CD4-positive, alpha-beta T cell treated with Interleukin-15 for 1 hour (primary cell): ENCODE measurements at places on chromosomes 7 and 10.
A peak's percentile ranks its signal among the peaks of the same experiment; 100 is the strongest.

DNA sequence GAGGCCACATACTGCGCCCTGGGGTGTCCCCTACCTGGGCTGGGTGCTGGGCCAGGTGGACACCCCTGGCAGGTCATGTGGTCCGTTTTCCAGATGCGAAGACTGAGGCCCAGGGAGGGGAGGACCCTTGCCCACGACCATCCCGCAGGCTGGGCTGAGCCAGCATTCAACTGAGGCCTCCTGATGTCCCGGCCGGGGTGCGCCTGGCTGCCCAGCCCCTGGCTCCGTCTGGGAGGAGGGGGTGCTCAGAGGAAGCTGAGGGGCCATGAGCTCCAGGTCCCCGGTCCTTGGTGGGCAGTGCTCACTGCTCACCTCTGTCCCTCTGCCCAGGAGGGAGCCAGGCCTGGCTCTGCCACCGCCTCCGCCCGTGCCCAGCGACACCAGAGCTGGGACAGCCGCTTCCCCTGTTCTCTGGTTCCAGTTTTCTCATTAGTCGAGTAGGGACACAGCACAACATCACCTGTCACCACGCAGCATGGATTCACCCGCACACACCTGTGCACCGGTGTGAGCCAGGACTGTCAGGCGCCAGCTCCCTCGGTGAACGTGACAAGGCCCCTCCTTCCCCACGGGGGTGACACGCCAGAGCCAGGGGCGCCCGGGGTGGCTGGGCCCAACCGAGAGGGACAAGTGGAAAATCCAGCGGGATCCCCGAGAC lies 139.7 kb downstream of the ELFN1 start:
- no peak for DNase-seq

DNA sequence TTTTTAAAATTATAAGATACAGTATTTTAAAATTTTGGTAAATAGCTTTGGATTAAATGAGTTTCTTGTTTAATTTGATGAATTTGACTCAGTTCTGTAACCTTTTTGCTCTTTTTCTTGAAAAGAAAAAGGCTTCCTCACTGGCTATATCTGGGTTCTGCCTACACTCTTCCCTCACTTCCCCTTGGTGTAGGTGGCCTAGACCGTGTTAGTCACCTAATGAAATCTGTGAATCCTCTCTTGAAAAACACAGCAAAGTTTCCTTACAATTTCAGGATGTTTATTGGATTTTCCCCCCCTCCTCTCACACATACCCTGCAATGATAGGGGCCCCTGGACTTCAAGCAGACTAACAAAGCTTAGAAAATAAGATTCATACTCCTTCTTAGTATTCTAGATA lies 231.6 kb downstream of the ADK start:
- no peak for DNase-seq

DNA sequence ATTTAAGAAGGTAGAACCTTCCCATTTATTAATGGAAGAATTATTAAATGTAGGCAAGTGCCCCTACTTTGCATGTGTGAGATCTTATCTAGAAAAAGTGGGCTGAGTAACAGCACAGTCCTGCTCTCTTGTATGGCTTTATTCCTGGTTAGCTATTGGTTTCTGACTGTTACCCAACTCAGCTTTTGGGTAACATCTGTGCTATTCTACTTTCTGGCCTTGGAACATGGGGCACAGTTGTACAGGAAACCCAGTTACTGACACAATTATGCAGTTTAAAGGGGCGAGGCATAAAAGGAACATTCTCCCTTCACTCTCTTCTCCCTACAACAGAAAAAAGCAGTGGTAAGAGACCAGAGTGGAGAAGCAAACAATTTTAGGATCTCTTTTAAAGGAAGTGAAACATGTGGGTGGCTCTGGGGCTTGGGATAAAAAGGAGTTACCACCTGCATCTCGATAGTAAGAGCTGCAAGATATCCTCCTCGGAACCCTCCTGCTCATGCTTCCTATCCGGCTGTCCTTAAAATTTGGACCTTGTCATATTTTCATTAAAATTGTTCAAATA lies 16.0 kb downstream of the NUDT5 start:
- no peak for DNase-seq

GRCh38 chr7:157276091-157276561 lies 60.7 kb upstream of the DNAJB6 start:
- DNase-seq, result no peak

- peak; percentile 59 for DNase-seq
Observed at GRCh38 chr7:142797391-142798377, 26.9 kb downstream of the PRSS2 start.

GRCh38 chr7:66335318-66335717 lies 130.2 kb downstream of the TPST1 start:
- no peak for DNase-seq

GRCh38 chr10:86955501-86956194 lies 1.8 kb downstream of the MMRN2 start:
- no peak for DNase-seq

DNA sequence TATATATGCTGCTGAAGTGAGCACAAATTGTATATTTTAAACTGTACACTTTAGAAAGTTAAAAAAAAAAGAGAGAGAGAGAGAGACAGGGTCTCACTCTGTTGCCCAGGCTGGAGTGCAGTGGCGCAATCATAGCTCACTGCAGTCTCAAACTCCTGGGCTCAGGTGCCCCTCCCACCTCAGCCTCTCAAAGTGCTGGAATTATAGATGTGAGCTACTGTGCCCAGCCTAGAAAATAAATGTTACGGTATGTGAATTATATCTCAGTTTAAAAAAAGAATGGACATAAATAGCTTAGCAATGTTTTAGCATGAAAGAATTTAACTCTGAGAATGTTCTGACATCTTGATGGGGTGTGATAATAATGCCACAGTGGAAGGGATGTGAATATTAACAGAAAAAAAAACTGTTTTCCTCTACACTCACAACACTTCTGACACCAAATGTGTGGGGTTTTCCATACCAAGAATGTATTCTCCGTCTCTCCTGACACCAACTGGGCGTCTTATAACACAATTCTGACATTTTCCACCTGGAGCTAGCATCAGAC lies 162.1 kb downstream of the PLCE1 start:
- no peak for DNase-seq

DNA sequence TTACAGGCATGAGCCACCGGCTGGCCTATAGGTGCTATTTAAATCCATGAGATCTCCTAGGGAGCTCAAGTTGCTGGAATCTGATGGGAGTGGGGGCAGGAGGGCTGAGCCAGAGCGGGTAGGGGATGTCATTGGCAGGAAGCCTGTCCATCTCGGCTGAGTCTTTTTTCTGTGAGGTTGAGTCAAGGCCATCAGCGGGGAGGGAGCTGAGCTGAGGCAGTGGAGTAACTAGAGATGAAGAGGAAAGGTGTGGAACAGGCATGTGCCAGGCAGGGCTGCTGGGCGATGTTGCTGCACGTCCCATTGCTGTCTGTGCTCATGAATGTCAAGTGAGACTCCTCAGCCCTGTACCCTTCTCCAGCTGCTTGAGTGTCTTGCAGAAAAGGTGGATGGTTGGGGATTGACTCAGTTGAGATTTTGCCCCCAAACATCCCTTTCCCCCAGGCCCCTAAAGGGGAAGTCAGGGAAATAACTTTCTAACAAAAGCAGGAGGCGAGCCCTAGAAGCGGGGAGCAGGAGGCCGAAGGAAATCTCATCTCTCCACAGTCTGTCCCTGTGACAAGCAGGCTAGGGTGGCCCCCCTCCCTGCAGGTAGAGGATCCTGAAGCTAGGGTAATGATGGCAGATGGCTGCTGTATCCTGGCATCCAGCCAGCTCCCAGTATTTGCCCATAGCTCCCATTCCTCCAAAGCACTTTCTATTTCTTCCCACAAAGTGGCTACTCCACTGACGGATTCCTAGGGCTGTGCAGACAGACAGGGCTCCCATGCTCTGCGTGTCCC lies 5.4 kb downstream of the ATP6V1F start:
- DNase-seq, result no peak

GRCh38 chr7:91082852-91083495 lies 181.3 kb upstream of the FZD1 start:
- no peak for DNase-seq

DNA sequence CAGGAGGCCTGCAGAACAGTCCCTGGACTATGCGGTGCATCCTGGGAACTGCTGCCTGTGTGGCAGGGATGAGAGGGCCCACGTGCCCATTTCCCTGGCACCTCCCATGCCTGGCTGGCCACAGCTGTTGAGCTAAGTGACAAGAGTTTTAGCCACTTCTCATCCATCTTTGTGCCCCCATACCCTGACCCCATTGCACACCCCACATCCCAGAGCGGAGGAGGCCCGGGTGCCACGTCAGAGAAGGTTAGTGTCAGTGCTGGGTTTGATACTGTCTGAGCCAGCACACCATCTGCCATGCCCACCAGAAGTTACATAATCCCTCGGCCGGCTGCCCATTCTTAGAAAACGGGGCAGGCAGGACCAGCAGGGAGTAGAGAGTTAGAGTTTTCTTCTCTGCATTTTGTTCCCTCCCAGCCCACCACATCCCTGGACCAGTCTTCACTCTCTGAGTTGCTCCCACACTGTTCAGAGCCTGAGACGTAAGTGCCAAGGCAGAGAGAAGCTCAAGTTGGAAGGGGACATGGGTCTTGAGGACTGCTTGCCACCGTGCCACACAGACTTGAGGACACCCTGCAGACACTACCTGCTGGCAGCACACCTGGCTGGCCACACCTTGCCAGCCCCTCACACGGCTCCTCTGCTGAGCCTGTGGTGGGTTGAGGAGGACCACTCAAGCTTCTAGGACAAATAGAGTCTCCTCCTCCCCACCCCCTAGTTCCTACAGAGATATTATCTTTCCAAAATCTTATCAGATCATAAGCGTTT lies 13.1 kb downstream of the UNC5B start:
- DNase-seq, result peak; percentile 6

DNA sequence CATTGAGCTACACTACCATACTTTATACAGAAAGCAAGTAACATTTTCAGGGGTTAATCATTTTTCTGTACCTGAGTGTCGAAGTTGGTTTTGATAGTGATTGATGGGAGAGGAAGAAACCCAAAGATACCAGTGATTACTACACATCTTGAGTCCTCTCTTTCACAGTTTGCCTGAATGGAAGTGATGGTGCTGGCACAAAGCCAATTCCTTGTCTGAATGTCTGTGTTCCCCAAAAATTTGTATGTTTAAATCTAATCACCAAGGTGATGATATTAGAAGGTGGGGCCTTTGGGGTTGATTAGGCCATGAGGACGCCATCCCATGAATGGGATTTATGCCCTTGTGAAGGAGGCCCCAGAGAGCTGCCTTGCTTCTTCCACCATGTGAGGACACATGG lies 696.9 kb upstream of the ANKRD30A start:
- DNase-seq, result no peak

DNA sequence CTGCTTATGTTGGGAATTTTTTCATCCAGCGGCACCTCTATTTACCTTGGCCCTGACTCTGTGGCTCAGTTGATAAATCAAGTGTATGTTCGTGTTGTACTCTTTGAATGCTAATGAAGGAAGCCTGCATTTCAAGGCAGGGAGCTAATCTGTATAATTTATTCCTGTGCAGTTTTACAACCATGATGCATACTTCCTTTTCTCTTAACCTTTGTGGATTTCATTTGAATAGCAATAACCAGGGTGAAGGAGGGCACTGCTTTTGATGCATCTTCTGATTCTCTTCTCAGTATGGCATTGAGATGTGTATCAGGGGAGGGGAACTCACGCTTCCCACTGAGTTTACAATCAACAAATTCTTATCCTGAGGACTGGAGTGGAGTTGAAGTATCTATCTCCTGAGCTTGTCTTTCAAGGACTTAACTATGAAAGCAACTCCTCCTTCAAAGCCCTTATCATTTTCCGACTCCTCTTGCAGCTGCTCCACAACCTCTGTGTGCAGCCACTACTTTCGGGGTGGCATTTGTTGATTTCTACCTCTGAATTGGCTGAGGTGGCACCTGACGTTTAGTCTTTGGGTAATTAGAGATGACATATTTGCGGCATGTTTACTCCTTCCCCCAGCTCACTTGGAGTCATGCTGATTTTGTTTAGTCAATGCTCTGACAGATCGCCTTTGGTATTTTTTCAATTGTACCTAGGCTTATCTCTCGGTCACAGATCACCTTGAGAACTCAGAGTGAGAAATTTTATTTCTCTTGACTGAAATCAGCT lies 275.2 kb downstream of the PHTF2 start:
- DNase-seq, result no peak

GRCh38 chr10:93071674-93072224 lies 1.9 kb upstream of the CYP26A1 start:
- DNase-seq, result no peak

- no peak for DNase-seq
Observed at GRCh38 chr7:157267956-157268355, 68.8 kb upstream of the DNAJB6 start.

DNA sequence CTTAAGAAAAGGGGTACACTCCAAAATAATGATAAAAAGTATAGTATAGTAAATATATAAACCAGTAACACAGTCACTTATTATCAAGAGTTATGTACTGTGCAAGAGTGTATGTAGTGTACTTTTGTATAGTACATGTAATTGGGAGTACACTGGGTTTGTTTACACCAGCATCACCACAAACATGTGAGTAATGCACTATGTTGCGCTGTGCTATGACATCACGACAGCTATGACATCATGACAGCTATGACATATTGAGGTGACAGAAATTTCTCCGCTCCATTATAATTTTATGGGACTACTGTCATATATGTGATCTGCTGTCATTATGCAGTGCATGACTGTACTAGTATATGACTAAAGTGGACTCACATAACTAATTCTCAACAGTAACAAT lies 84.6 kb downstream of the KMT2C start:
- DNase-seq, result no peak

DNA sequence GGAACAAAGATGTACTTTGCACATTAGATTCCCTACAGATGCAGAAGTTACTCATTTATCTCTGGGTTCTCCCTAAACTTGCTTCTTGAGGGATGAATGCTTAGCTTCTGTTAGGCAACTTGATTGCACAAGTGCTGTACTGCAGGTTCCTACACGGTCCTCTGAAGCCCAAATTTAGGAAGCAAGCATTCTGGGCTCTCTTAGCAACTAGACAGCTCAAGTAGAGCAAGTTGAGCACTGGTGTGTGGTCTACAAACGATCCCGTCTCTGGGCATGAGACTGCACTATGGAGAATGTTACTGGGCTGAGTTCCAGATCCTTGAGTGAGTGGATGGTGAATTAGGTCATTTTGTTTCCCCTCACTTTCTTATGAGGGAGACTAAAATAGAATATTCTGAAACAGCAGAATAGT lies 14.3 kb downstream of the SEMA3D start:
- DNase-seq, result no peak

GRCh38 chr7:130906575-130906974 lies 172.6 kb upstream of the KLF14 start:
- no peak for DNase-seq

GRCh38 chr7:135508883-135509588 lies 866 bp downstream of the CNOT4 start:
- DNase-seq, result peak; percentile 24

GRCh38 chr10:112981553-112981952 lies 31.5 kb downstream of the TCF7L2 start:
- DNase-seq, result no peak
